AML-193 (cell line): ENCODE measurements at places on chromosomes 1 and 21.

- no peak for DNase-seq
Observed at GRCh38 chr1:47725511-47725991, 271.6 kb downstream of the TRABD2B start.

DNA sequence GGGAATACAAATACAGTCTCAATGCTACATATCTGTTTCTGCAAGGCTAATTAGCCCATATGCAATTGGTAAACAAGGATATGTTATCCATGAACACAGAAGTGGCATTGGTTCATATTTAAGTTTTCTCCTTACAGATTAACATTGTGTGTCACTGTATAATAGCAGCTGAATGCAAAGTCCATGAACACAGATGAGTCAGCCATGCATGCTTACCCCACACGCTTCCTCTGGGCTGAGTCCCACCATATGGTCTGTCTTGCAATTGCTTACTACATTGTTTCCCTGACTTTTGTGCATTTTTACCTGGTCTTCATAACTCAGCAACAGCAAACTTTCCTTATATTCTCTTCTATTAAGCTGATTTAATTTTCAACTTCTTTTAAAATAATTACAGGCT lies 41.5 kb upstream of the TSNAX start:
- no peak for DNase-seq

GRCh38 chr1:203638950-203639349 lies 12.3 kb downstream of the ATP2B4 start:
- DNase-seq: peak; percentile 45

- no peak for DNase-seq
Observed at GRCh38 chr1:226210571-226211176, 12.8 kb upstream of the MIXL1 start.

DNA sequence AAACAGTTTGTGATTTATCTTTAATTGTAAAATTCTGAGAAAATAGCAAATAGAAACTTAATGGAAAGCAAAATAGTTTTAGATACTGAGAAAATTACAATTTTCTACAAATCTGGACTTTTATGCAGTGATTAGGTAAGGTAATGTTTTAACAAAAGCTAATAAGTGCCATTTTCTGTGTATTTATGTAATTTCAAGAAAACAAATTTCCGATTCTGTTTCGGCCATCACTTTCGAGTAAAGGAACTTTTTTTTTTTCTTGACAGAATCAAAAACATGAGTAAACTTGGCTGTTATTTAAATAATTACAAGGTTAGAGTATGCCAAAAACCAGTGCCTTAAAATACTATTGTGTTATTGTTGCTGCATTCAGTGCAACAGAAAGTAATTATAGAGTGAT lies 280.4 kb upstream of the C1orf105 start:
- DNase-seq: no peak

- no peak for DNase-seq
Observed at GRCh38 chr21:43752758-43753438, 23.2 kb downstream of the CSTB start.

GRCh38 chr1:218480137-218480536 lies 135.0 kb downstream of the TGFB2 start:
- no peak for DNase-seq

GRCh38 chr1:199724049-199724448 lies 303.5 kb upstream of the NR5A2 start:
- DNase-seq: no peak

- no peak for DNase-seq
Observed at GRCh38 chr1:92993581-92993980, 32.3 kb upstream of the DIPK1A start.

DNA sequence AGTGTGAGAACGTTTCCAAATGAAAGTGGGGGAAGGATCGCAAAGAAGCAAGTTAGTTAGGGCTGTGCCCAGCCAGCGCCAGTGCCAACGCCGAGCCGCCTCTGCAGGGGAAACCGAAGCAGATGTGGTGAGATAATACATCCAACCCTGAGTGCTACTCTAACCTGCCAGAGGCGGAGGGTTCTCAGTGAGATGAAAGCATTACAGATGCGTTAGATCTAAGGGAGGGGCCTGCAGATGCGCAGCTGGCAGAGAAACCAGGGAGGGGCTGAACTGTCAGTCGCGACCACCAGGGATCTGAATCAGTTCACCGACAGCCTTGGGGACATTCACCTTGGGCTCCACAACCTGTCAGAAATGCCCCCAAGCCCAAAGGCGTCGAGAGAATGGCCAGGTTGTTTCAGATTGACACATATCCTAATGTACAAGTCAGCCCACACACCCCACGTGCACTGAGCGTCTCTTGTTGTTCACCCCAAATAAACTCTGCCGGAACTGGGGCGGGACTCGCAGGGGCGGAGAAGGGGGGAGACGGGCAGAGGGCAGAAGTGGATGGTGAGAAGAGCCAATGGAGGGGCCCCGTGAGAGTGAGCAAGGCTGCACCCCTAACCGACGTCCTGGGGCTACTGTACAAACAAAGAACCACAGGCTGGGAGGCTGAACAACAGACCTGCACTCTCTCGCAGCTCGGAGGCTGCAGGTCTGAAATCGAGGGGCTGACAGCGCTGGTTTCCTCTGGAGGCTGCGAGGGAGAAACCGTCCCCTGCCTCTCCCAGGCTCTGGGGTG lies 8.7 kb upstream of the UMODL1 start:
- DNase-seq: peak; percentile 26

GRCh38 chr21:31088474-31088751 lies 50.1 kb upstream of the KRTAP19-8 start:
- no peak for DNase-seq

DNA sequence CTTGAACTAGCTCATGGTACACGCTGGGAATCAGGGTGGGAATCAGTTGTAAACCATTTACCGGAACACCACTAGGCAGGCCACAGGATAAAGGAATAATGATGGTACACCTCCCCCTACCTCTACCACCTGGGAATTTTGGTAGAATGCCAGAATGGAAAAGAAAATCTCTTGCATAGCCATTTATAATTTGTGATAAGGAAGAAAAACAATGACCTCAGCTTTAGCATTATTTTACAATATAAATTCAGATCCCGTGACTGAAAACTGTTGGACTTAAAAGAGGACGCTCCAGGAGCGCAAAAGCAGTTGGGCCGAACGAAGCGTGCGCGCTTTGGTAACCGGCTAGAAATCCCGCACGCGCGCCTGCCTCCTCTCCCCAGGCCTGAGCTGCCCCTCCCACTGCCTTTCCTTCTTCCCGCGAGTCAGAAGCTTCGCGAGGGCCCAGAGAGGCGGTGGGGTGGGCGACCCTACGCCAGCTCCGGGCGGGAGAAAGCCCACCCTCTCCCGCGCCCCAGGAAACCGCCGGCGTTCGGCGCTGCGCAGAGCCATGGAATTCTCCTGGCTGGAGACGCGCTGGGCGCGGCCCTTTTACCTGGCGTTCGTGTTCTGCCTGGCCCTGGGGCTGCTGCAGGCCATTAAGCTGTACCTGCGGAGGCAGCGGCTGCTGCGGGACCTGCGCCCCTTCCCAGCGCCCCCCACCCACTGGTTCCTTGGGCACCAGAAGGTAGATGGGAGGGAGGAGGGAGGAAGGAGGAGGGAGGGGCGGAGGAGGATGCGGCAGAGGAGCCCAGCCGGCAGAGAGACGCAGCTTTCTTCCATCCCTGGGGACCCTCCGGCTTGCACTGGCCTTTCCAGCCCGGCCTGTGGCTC lies at the start of gene CYP4X1:
Gene CYP4X1 (plus strand): TSS at position 402 of the 873 bp plus-strand sequence. CDS start 149 bp downstream, at position 551.
- DNase-seq: no peak

GRCh38 chr1:228546541-228547463 lies 59.6 kb downstream of the RNF187 start:
- no peak for DNase-seq

DNA sequence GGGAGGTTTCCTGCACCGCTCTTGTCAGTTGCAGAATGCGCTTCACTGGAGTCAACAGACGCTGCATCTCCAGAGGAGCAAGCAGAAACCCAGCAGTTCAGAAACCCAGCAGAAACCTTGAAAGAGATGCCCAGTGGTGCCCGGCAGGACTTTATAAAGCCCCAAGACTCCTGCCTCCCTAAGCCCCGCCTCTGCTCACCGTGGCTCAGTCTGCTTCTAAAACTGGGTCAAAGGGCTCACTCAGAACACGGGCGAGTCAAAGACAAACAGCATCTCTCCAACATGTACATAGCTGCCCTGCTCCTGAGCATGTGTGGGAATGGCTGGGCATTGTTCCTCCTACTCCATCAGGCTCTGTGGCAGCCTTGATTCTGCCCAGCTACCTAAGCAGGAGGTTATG lies at the start of gene HMGCS2:
Gene HMGCS2 (minus strand): TSS at position 128 of the 400 bp plus-strand sequence. CDS start 61 bp downstream, at position 67.
- no peak for DNase-seq

DNA sequence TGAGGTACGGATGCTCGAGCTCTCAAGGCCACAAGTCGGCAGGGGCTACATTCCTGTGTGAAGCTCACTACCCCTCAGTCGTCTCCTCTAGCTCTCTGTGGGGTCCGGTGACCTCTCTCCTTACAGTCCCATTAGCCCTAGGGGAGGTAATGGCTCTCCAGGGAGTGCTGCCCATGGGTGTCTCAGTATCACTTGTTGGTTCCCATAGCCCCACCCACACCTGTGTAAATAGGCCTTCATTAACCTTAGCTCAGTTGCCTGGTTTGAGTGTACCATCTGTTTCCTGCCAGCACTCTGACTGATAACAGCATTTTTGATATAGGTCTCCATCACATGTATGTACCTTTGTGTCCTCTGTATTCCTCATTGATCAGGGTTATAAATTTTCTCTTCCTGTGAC lies 133.2 kb upstream of the KCNJ15 start:
- DNase-seq: no peak

GRCh38 chr1:187313115-187313514 lies 484.4 kb downstream of the PLA2G4A start:
- no peak for DNase-seq

GRCh38 chr1:50637460-50637859 lies 214.2 kb upstream of the DMRTA2 start:
- DNase-seq: no peak

GRCh38 chr1:4428711-4429110 lies 225.7 kb upstream of the AJAP1 start:
- DNase-seq: no peak

DNA sequence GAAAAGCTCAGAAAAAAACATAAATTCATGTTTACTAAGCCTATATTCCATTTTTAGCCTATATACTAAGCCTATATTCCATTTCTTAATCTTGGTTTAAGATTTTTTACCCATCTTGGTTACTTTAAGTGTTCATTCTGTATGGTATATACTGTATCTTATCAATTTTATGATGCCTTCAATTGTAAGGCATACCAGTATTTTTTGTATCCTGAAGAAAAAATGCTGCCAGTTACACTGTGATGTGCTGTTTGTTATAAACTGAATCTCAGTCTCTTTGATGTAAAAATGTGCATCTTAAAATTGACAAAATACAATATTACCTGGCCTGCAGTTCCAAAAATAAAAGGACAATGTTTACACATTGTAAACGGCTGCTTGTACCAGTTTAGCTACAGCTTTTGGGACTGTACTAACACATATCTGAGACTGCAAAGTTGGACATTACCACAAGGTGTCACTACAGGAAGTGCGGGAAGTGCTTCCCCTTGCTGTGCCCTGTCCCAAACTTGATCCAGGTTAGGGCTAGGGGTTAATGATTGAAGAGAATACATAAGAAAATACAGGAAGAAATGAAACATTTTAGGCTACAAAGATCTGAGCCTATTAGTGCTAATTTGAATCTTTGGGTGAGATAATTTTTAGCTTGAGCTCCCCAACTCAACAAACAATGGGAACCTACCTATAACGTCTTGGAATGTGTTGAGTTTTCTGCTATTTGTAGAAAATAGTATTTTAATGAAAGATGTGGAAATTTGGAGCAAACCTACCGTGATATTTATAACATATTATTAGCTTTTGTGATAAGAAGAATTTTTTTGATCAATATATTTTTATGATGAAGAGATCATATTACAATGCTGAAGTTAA lies 108.9 kb downstream of the LBR start:
- DNase-seq: peak; percentile 38

DNA sequence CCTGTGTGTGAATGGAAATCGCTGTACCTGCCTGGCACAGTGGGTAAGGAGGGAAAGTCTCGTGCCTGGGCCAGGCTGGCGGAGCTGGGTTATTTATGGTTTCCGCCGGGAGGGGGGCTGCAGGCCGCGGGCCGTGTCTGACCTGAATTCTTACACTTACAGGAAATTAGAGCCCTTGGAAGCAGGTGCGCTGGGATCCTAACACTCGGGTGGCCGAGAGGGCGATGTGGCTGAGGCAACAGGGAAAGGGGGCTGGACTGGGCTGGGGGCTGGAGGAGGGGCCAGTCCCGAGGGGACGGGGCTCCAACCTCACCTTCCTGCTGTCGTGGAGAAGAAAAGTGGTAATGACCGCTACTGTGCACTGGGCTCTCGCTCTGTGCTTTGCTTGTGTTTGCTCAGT lies 109.4 kb upstream of the WNT4 start:
- no peak for DNase-seq

GRCh38 chr1:3611170-3612019 lies at the start of gene MEGF6:
Gene MEGF6, minus strand, starts transcription at chr1:3611508. Its CDS starts 240 bp downstream, at chr1:3611268.
- no peak for DNase-seq

DNA sequence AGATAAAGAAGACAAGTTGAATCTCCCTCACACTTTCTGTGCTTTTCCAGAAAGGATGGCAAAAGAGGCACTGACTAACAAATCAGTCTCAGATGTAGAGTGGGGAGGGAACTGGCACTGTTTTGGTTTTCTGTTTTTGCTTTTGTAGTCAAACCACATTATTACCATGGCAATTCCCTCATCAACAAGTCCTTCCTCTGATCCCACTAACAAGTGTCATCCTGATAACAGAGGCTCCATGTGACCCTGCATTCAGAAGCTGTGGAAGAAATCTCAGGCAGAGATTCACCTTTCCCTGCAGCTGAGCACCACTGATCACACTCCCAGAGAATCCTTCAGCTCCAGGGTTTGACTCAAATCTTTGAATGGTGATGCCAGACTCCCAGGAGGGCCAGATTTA lies 203.4 kb downstream of the TNR start:
- no peak for DNase-seq

DNA sequence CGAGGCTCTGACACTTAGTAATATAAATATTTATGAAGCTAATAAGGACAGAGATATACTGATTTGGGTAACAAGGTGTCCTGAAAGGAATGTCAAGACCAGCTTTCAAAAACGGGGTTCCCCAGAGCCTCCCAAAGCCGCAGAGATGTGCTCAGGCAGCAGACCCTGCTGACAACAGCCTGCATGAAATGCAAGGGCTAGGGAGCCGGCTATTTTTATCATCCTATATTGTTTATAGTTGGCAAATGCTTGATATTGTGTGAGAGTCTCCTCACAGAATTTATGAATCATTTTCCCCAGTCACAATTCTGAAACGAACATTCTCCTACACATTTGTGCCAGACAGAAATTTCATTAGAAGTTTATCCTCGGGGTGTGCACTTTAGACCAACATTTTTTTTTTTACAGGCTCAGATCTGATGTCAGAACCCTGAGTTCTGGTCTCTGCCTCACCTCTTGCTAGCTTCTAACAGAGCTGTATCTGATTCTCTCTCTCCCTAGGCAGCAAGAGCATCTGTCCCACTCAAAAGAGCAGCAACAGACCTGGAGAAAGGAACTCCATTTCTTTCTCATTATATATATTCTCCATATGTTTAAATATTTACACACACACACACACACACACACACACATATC lies 302.3 kb upstream of the PLD5 start:
- no peak for DNase-seq
